ENCODE measurements at places on chromosomes 12 and 14.

GRCh38 chr14:49853158-49853477 lies 530 bp upstream of the NEMF start:
- no peak for DNase-seq

DNA sequence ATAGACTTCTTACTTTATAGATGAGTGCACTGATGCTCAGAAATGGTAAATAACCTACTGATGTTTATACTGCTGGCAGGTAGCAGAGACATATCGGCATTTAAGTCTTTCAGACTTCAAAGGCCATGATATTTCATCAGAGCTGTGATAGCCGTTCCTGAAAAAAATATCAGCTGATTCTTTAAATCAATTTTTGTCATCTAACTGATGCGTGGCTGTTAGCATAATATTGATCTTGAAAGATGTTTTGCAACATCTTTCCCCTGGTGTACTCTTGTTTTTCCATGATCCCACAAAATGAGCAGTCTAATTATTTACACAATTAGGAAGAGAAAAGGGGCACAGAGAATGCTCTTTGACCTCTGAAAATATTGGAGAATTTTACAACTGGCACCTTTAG lies 1.6 kb upstream of the SLCO1B1 start:
- no peak for DNase-seq

DNA sequence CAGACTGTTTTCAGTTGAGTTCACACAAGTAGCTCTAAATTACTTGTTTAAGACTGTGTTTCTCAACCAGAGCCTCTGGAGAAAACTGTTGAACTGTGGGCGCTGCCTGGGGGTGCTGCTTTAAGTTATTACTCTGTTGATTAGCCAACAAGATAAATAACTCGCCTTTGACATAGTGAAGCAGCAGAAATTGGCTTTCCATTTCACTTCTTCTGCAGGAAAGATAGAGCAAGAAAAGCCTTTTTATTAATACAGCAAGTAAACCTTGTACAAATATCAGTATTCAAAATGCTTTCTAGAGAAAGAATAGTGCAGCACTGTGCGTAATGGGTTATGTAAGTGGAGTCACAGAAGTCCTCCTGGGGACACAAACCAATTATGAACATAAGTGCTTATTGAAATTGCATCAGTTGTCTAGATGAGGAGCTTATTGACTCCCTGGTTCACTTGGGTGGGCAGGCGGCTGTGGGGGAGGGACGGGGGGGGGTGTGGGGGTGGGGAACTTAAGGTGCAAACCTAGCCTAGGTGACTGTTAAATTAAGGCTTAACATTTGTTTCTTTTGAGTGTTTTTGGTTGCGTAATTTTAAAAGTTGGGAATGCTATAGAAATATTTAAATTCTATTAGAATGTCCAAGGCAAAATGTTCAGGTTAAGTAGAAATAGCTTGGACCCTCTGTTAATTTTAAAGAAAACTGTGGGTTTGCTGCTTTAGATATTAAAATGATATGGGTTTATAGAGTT lies 6.3 kb downstream of the FRS2 start:
- DNase-seq, result no peak

- DNase-seq, result no peak
Observed at GRCh38 chr14:57046175-57046574, 222.5 kb downstream of the EXOC5 start.

- no peak for DNase-seq
Observed at GRCh38 chr12:123681605-123682004, 10.7 kb downstream of the TCTN2 start.

DNA sequence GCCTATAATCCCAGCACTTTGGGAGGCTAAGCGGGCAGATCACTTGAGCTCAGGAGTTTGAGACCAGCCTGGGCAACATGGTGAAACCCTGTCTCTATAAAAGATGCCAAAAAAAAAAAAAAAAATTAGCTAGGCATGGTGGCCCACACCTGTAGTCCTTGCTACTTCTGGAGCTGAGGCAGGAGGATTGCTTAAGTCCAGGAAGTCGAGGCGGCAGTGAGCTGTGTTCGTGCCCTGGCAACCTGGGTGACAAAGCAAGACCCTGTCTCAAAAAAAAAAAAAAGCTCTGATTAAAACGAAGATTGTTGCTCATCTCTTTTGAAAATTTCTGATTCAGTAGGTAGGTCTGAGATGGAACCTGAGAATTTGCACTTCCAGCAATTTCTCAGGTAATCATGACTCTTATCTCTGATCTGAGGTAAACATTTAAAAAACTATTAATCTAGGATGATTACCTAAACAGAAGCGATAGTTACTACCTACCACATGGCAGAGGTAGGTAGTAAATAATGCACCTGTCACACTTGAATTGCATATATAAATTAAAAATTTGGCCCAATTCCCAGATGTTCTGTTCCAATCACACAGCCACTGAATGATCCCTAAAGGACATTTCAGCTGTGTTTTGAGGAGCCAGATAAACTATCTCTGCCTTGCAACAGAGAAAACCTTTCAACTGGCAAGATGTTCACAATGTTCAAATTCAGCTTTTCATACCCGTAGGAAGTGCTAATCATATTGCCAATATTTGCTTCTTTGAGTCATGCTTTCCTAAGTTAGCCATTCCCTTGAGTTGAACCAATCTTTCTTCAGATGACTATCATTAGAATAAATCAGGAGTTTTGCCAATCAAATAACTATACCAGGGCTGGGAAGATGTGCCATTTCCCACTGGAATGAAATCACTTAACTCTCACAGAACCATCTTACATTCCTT lies 4.2 kb upstream of the TEP1 start:
- DNase-seq, result no peak

DNA sequence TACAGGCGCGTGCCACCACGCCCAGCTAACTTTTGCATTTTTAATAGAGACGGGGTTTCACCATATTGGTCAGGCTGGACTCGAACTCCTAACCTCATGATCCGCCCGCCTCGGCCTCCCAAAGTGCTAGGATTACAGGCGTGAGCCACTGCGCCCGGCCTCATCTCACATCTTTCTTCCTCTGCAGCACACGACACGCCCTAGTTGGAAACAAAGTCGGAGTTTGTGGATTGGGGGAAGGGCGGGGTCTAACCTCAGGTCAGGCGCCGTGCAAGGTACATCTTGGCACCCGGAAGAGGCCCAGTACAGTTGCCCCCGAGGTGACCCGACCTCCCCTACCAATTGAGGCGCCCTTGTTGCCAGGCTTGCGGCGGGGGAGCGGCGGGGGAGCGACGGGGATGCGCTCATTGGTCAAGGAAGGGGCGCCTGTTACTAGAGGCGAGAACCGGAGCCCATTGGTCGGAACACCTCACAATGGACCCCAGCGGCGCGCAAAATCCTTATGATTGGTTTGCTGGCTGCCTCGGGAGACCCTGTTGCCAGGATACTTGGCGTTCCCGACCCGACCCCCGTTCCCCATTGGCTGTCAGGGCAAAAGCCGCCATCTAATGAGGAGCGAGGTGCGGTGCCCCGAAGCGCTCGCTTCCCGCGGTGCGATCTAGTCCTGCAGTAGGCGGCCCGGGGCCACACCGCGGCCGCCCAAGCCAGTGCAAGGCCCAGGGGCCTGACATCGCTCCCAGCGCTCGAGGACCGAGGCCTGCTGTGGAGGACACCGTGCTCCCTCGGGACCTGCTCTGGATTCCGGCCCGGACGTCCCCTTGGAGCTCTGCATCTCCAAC lies at the start of gene REC8:
Gene REC8 (plus strand): TSS at position 659 of the 839 bp plus-strand sequence. CDS start 473 bp downstream, outside the sequence.
- DNase-seq, result no peak

DNA sequence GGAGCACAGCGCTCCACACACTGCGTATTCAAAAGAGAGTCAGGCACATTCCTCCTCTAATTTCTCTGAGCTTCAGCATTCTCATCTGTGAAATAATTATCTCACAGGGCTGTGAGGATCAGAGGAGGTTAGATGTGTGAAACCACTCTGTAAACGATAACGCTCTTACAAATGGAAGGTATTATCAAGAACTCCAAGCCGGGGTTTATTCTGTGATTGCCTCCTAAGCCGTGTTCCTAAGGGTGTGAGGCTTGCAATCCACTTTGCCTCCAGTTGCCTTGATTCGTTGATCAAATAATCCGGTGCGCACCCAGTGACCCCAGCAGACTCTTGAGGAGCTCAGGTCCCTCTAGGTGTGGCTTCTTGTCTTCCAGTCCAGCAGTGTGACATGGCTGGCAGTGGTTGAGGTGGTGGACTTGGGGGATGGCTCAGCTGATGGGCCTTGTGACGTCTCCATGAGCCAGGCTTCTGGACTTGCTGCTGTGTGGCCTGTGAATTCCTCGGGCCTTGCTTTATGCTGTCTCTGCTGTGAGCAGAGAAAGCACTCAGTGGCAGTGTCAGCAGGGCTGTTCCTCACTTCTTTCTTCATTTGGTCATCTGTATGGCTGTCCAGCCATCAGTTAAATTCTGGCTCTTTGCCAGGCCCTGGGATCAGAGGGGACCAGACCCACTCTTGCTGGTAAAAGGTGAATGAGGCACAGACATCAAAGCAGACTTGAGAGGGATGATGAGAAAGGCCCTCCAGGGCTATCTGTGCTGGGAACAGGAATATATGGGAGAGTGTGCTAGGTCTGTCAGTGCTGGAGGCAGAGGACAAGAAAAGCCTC lies 71.0 kb downstream of the SLC25A47 start:
- DNase-seq, result no peak

- no peak for DNase-seq
Observed at GRCh38 chr12:9951026-9951675, 19.0 kb upstream of the CLEC2A start.

GRCh38 chr14:104450811-104451401 lies 128.7 kb upstream of the C14orf180 start:
- DNase-seq, result no peak

GRCh38 chr12:47717443-47718193 lies 7.7 kb downstream of the ENDOU start:
- no peak for DNase-seq

DNA sequence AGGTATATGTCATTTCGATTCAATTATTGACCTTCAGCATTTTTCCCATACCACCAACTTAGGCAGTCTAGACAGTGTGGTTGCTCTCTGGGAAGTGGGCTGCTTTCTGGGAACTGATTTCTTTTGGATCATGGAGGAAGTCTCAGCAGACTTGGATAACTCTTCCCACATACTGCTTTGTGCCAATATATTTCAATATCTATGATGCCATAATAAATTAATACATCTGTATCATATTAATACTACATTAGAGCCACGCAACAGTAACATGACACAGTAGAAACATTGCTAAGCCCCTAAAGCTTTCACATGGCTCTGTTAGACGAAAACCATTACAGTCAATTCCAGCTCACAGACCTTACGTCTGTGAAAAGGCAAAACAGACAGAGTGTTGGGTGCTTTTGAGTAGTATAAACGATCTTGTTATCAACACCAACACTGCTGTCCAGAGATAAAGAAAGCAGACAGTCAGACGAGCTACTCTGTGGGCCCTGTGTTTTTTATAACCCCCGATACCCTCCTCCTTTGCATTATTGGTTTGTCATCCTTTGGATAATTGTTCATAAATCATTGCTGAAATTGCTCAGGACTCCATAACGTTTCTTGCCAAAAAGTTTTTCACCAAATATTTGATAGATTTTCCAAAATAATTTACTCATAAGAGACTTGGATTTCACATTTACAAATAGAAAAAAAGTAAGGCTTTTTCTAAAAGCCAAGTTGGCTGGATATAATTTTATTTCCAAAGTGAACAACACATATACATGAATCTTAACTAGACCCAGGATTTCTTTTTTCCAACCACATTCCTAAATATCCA lies 439.7 kb downstream of the ADAMTS20 start:
- DNase-seq, result no peak

DNA sequence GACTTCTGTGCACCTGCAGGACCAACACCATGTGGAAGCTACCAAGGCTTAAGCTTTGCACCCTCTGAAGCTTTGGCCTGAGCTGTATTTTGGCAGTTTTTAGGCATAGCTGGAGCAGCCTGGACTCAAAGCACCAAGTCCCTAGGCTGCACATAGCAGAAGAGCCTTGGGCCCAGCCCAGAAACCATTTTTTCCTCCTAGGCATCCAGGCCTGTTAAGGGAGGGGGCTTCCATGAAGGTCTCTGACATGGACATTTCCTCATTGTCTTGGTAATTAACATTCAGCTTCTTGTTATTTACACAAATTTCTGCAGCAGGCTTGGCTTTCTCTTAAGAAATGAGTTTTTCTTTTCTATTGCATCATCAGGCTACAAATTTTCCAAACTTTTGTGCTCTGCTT lies 475.8 kb upstream of the FLRT2 start:
- no peak for DNase-seq

- DNase-seq, result no peak
Observed at GRCh38 chr14:21084998-21085853, 13.2 kb downstream of the ZNF219 start.

- DNase-seq, result no peak
Observed at GRCh38 chr14:71070169-71070568, 162.9 kb downstream of the PCNX1 start.

GRCh38 chr12:98464190-98464589 lies 51.2 kb upstream of the TMPO start:
- DNase-seq, result no peak

DNA sequence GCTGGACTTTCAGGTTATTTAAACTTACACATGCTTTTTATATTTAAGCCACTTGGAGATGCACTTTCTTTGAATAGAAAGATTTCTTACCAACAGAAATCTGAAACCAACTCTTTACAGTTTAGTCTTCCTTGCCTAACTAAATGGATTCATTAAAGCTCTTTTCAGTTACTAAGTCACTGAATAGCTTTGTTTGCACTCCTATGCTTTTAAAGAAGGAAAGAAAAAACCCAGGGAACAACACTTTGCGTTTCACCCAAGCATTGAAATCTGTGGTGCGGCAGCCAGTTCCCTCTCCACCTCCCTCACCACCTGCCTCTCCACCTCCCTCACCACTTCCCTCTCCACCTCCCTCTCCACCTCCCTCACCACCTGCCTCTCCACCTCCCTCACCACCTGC lies 70.3 kb downstream of the RIMBP2 start:
- DNase-seq, result no peak

GRCh38 chr12:27105746-27106536 lies 23.6 kb upstream of the C12orf71 start:
- no peak for DNase-seq

- DNase-seq, result no peak
Observed at GRCh38 chr14:55374771-55375170, 36.9 kb downstream of the ATG14 start.

GRCh38 chr12:130075497-130076076 lies 86.7 kb upstream of the FZD10 start:
- DNase-seq, result no peak

GRCh38 chr14:76726551-76726970 lies 34.7 kb upstream of the VASH1 start:
- DNase-seq, result no peak

Data from stimulated activated CD8-positive, alpha-beta memory T cell treated with anti-CD3 and anti-CD28 coated beads, Interleukin-15, amount 100 ng/mL, for 24 hours (primary cell).